ENCODE measurements at places on chromosomes 16 and 17.

GRCh38 chr16:31196324-31197088 lies 6.1 kb downstream of the PYCARD start:
- DNase-seq = no peak

DNA sequence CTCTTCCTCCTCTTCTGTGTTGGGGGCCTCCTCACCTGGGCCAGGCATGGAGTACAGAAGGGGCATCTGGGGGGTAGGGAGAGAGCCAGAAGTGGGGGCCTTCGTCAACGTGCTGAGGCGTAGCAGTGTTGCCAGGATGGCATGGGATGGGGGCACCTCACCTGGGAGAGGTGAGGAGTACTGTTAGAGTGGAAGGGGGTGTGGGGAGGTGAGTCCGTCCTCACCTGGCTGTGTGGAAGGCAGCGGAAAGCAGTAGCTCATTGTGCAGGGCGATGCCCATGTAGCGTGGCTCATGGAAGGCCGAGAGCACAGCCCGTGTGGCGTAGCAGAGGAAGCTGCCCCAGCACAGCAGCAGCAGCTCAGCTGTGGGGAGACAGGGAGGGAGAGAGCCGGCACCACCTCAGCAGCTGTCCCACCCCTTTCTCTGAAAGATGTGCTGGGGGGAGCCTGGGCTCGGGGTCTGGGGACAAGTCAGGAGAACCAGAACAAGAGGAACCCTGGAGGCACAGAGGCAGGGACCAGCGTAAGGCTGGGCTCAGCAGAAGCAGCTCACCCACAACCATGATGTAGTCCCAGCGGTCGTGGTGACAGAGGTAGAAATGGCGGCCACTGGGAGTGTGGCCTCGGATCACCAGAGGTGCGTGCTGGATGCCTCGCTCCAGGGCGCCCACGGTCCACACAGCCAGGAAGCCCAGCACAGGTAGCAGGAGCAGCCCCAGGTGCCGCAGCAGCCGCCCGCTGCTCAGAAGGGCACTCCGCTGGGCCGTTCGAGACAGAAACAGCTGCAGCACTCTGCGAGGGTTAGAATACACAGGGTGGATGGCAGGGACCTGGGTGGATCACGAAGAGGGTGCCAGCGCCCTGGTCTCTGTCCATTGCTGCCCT lies 9.0 kb downstream of the GPR179 start:
- DNase-seq = no peak

GRCh38 chr17:8120520-8121406 lies 2.4 kb upstream of the ALOXE3 start:
- DNase-seq = peak; percentile 87

GRCh38 chr16:57620335-57621231 lies 7.8 kb upstream of the ADGRG1 start:
- DNase-seq = no peak

GRCh38 chr17:27473748-27474609 lies 17.7 kb downstream of the KSR1 start:
- DNase-seq = no peak

GRCh38 chr17:39813631-39814030 lies 50.5 kb downstream of the IKZF3 start:
- no peak for DNase-seq

DNA sequence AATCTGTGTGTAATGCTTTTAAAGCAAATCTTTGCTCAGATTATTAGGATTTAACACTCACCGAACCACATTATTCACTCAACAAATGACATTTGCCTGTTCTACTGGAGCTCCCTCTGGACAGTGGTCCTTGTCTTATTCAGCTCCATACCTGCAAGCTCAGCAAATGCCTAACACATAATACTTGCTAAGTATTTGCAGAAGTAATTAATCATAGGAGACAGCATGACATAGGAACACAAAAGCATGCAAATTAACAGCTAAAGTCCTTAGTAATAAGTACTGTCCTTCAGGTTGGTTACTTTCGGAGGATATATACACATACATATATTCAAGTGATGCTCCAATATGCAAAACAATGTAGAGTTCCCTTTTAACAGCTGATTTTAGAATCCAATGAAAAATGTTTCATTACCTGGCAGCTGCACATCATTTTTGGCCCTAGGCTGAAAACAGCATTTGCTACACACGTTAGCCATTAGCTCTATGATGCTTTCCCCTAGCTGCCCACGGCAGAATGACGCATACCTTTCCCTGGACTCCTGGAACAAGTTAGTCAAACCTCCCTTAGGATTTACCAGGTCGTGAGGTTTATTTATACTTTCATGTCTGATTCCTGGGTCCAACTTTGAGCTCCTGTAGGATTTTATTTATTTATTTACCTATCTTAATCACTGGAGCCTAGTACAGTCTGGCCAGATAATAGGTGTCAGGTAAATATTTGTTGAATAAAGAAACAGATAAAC lies 8.6 kb downstream of the BRD7 start:
- DNase-seq = peak; percentile 32

- DNase-seq = no peak
Observed at GRCh38 chr17:47603830-47604597, 45.7 kb upstream of the KPNB1 start.

DNA sequence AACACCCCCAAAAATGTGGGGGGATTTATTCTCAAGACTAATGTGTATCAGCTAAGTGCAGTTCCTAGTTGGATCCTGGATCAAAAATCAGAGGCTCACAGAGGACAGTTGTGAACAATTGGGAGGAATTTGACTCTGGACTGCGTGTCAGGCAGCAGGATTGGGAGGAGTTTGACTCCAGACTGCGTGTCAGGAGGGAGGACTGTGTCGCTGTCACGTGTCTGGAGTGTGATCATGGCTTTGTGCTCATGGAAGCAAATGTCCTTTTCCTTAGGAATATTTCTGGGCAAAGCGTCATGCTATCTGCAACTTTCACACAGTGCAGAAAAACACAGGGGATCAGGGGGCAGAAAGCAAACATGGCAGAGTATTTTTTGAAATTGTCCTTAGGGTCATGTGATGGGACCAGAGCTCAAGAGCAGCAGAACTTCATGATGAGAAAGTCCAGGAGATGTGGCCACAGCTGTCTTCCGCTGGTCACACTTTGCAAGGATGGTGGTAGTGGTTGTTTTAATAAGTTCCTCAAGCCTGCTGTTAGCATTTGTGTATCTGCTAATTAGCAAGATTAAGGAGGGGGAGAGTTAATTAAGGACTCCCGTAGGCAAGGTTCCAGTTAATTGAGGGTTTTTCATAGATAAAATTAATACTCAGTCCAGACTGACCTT lies 122.0 kb upstream of the CHMP6 start:
- no peak for DNase-seq

GRCh38 chr17:3647769-3648555 lies 11.4 kb downstream of the CTNS start:
- peak; percentile 42 for DNase-seq

DNA sequence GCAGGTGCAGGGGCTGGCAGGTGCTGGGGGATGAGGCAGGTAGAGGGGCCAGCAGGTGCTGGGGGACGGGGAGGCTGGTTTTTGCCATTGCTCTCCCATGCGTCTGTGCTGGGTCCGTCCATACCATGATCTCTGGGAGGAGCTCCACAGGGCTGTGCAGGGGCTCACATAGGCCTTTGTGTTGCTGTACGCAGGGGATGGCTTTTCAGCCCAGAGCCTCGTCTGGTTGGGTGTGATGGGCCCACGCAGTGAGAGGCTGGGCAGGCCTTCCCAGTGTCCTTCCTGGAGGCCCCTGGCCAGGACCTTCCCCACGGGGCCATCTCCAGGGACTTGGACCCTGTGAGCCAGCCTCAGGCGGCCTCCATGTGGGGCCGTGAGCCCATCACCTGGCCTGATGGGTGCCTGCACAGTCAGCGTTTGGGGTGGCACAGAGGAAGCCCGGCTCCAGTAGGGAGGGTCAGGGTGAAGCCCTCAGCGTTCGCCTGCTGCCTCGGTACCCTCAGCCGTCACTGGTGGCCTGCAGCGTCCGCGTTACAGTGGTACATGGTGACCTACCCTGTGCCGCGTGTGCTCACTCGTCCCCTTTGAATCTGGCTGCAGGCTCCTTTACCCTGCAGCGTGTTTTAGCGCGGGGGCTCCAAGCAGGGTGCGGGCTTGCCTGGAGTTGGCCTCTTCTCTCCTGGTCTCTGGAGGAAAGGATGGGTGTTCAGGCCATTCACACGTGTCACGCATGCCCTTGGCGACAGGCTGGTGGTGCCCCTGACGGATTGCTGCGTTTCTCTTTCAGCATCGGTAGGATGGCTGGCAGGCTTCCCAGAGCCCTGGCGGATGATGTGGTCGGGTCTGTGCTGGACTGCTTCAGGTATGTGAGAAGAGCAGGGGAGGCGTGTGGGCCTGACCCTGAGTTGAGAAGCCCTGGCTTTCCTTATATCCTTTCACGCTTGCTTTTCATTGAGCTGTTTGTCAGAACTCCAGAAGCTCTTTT lies 30.6 kb downstream of the ZNF750 start:
- DNase-seq = peak; percentile 25

- DNase-seq = no peak
Observed at GRCh38 chr17:80191192-80191591, 21.4 kb downstream of the CARD14 start.

GRCh38 chr17:66682283-66682682 lies 152.6 kb upstream of the CACNG5 start:
- DNase-seq = no peak

GRCh38 chr16:86727131-86727530 lies 148.8 kb downstream of the FOXL1 start:
- DNase-seq = no peak

DNA sequence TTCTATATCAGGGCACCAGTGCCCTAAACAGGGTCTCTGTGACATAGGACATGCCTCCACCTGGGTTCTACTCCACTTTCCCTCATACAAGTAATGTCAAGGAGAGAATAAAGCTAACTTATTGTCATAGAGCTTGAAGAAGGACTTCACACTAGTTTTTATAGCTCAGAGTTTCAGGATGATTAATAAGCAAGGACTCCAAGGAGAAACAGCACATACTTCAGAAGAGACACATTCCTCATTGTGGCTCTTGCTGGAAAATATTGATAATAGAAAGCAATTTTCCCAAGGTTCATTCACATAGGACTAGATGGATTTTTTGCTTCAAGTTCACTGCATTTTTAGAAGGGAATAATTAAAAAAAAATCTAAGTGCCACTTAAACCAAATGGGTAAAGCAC lies 133.3 kb downstream of the CA10 start:
- DNase-seq = no peak

DNA sequence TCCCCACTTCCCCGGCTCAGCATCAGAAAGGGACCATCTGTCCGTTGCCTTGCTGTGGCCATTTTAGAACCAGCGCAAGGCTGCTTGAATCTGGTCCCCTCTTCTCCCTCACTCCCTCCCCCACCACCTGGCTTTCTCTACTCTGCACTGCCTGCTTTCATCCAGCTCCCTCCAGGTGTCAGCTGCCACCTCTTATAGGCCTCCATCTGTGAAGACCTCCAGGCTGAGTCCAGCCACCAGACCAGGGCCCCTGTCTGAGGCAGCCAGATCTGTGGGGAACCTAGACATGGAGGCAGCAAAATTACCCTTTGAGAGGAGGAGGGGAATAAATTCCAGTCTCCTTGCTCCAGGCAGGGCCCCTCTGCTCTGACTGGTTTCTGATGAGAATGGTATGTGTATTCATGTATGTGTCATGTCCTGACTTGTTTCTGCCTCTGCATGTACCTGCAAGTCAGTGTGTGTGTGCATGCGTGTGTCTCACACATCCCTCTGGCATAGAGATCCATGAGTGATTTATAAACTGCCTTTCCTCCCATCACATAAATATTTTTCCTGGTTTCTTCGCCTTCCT lies 21.1 kb downstream of the MINK1 start:
- DNase-seq = peak; percentile 82

DNA sequence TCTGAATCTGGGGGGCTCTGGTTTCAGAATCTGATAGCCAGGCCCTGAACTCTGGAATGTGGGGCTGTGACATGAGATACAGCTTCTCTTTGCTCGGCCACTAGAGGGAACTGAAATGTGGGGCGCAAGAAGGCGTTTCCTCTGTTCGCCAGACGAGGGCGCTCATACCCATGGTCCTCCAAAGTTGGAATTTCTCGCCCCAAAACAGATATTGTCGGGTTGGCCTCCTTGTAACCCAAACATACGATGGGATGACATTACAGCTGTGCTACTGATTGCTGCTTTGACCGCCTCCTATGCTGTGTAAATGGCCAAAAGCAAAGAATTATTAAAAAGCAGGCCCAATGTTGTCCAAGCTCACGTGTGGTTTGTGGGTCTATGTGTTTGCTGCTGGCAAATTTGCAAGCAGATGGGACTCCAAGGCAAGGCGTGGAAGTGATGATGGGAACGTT lies 13.1 kb upstream of the MSI2 start:
- peak; percentile 44 for DNase-seq

DNA sequence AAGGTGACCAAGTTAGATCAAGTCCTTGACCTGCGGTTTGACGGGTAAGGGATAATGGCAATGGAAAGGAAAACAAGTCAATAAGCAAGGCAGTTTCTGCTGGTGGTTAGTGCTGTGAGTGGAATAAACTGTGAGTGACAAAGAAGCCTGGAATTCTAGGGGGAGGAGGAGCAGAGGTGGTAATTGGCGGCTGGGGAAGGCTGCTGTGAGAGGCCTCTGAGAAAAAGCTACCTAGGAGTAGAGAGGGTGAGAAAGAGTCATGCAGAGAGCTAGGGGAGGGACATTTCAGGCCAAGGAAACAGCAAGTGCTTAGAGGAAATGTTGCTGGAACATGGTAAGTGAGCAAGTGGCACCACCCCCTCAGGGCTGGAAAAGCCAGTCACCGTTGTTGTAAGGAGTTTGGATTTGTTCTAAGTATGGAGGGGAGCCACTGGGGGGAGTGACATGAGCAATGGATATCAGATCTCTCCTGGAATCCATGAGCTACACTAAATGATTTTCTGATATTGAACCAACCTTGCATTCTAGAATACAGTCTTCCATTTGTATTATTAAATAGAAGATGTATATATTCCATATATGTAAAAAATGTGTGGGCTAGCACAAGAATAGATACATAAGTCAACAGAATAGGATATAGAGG lies 6.7 kb downstream of the NLRC3 start:
- DNase-seq = no peak

GRCh38 chr16:2184962-2185361 lies 11.4 kb downstream of the CASKIN1 start:
- no peak for DNase-seq

GRCh38 chr17:70609566-70609965 lies 440.2 kb downstream of the KCNJ2 start:
- DNase-seq = peak; percentile 8

GRCh38 chr17:4054446-4054845 lies 88.4 kb downstream of the ZZEF1 start:
- DNase-seq = no peak

GRCh38 chr17:72811976-72812687 lies 280.4 kb downstream of the SLC39A11 start:
- no peak for DNase-seq

- DNase-seq = no peak
Observed at GRCh38 chr16:27847030-27847550, 216.4 kb downstream of the GSG1L start.

GRCh38 chr17:57739402-57740234 lies 5.5 kb downstream of the CCDC182 start:
- DNase-seq = peak; percentile 46

- DNase-seq = no peak
Observed at GRCh38 chr17:82441691-82442487, 8.7 kb downstream of the CYBC1 start.

DNA sequence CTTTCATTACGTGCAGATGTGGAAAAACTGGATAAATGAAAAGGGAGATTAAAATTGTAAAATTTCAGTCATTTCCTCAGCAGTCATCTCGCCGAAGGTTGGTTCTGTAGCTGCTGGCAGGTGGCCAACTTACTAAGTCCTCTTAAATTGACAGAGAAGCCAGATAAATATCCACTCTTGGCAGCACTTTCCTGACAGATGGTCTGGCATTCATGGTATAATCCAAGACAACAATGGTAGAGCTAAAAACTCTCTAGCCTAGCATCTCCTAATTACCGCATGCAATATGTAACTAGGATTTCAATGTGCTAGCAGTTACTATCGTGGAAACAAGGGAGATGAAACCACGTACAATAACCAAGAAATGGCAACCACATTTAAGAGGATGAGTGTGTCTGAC lies 306.3 kb downstream of the CNTNAP4 start:
- peak; percentile 99 for DNase-seq
